RPMI8226 (cell line): ENCODE measurements at places on chromosomes 16 and 17.

- DNase-seq, result no peak
These were observed 13.7 kb downstream of the MRC2 start for GRCh38 chr17:62641153-62641552.

GRCh38 chr16:71344315-71344905, 14.1 kb upstream of the CALB2 start:
- DNase-seq, result no peak

GRCh38 chr17:10368561-10368960, 4.2 kb downstream of the MYH13 start:
- no peak for DNase-seq

- DNase-seq, result no peak
These were observed 4.4 kb upstream of the WFIKKN2 start for GRCh38 chr17:50830994-50831393.

DNA sequence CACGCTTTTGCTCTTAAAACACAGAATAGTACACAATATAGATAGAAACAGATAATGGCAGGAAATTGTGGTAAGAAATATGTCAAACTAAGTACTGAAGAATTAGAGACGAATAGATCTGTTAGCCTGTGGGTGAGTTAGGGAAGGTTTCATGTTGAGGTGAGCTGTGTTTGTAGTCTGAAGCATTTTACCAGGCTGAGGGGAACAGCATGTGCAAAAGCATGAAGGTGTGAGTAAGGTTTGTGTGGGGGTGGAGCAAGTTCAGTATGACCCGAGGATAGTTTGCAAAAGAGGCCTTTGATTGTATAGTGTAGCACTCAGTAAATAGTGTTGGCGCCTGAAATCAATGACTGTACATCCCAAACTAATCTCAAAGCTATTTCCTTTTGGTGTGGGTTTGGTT, 13.8 kb downstream of the IGSF6 start:
- DNase-seq, result no peak
